ENCODE measurements at places on chromosomes 1 and 21. TPM values are rescaled to one million over a fixed set of nuclear protein-coding genes. Genes with fewer than 3 reads are reported as not detected.

AHCTF1 gene
- total RNA-seq = 31.8 TPM

OR11L1 gene
- not detected for total RNA-seq

GJC2 gene
- total RNA-seq = 1.7 TPM

SRP9 gene
- 210 TPM for total RNA-seq

RNF2 gene
- total RNA-seq = 22.9 TPM

TTC24 gene
- total RNA-seq = not detected

LCE1D gene
- not detected for total RNA-seq

SPRR3 gene
- total RNA-seq = 51.4 TPM

UTS2 gene
- total RNA-seq = not detected

WDR26 gene
- total RNA-seq = 39.3 TPM

SDC3 gene
- 11.1 TPM for total RNA-seq

FRRS1 gene
- 25.8 TPM for total RNA-seq

ADAR gene
- total RNA-seq = 57.6 TPM

AADACL4 gene
- not detected for total RNA-seq
